T follicular helper cell (primary cell): ENCODE measurements at places on chromosomes 2 and 18.

GRCh38 chr18:39366656-39367055 lies 1801.1 kb upstream of the CELF4 start:
- no peak for DNase-seq

- no peak for DNase-seq
Measured at GRCh38 chr2:96816836-96817702, 1.0 kb downstream of the CNNM3 start.

DNA sequence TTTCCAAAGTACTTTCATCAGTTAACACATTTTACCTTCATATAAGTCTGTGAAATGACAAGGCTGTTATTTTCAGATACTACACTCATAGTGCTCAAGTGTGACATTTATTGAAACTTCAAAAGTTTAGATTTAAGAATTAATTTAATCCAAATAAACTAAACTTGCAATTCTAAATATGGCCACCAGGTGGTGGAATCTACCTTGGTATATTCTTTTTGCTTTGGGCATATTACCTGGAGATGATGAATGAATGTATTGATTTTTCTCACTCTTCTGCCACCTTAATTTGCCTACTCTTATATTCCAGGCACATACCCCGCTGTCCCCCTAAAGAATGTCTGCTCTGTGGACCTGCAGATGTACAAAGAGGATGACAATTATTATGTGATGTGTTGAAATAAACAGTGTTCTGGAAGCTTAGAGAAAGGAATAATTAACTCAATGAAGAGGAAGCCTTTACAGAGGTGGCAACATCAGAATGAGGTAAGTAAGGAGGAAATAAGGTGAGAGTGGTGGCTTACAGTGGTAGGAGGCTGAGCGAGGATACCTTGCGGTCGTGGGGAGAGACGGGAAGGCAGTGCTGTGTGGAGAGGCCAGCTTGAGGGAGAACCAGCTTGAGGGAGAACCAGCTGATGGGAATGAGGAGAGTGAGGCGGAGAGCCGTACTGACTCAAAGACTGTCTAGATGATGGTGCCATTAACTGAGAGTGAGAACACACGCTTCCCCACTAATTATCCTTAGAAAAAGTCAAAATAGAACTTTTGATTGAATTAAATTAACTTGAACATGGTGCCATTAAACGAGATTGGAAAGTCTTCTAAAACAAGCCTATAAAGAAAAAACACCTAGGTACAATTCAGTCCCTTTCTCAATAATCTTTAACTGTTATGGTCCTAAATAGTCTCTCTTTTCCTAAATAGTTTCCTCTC lies 179.5 kb downstream of the CELF4 start:
- DNase-seq: no peak

DNA sequence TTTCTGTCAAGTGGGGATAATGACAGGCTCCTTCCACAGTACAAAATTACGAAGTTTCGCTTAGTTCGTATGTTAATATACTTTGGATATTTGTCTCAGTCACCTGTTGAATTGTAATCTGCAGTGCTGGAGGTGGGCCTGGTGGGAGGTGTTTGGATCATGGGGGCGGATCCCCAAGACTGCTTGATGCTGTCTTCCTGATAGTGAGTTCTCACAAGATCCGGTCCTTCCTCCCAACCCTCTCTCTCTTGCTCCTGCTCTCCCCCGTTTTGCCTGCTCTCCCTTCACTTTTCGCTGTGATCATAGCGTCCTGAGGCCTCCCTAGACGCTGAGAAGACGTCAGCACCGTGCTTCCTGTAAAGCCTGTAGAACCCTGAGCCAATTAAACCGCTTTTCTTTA lies 97.1 kb upstream of the EPB41L3 start:
- no peak for DNase-seq

GRCh38 chr2:239143858-239144712 lies 256.7 kb downstream of the HDAC4 start:
- DNase-seq: no peak

GRCh38 chr18:57029761-57030160 lies 117.1 kb upstream of the BOD1L2 start:
- no peak for DNase-seq

DNA sequence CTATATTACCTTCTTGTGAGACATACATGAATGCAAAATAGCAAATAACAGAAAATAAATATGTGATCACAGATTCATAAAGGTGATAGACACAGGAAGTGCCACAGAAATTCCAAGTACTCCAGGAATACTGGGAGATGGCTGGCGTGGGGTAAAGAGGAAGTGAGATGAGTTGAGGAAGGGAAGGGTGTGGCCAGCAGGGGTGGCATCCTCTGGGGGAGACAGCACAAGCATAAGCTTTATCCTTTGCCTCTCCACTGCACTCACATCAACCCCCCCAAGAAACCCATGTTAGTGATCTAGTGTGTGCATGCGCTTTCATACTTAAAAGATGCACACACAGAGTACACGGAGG lies 94.8 kb upstream of the B3GNT7 start:
- no peak for DNase-seq

- no peak for DNase-seq
Measured at GRCh38 chr2:159738509-159739390, 26.4 kb downstream of the MARCHF7 start.

DNA sequence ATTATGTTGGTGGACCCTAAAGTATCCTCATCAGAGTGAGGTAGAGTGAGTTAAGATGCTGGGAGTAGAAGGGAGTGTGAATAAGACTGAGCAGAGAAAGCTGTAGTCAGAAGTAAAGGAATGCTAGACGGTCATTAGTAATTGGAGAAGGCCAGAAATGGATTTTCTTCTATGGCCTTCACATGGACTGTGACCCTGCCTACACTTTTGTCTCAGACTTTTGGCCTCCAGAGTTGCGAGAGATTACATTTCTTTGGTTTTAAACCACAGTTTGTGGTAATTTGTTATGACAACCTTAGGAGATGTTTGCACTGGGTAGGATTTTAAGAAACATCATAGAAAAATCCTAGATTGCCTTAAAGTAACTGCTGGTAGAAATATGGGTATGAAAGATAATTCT lies 1267.7 kb upstream of the TMEFF2 start:
- DNase-seq: no peak

- no peak for DNase-seq
Measured at GRCh38 chr18:13412901-13413300, 194.3 kb downstream of the LDLRAD4 start.

- DNase-seq: no peak
Measured at GRCh38 chr2:8796878-8797550, 40.4 kb downstream of the KIDINS220 start.

GRCh38 chr18:6044773-6045172 lies 149.5 kb upstream of the TMEM200C start:
- DNase-seq: no peak
